Uterus (tissue), 4 donors: ENCODE measurements at places on chromosomes 5 and 9. TPM values are rescaled to one million over a fixed set of nuclear protein-coding genes. Genes with fewer than 3 reads are reported as not detected.

- no peaks in the 10 kb centered on the region for H3K36me3 ChIP-seq
- no peak overlapping the region for H3K27ac ChIP-seq
- no peaks in the 10 kb centered on the region for H3K4me1 ChIP-seq
- DNase-seq, result no peak
- no peaks in the 10 kb centered on the region for H3K27me3 ChIP-seq
- no peak overlapping the region for H3K4me3 ChIP-seq
Measured at GRCh38 chr9:101037430-101037829, 8.9 kb downstream of the PLPPR1 start.

GRCh38 chr5:150525781-150526180 is 17.9 kb downstream of the NDST1 start:
- DNase-seq, result no peak
- H3K4me1 ChIP-seq, result no peaks in the 10 kb centered on the region
- no peak overlapping the region for H3K27ac ChIP-seq
- H3K4me3 ChIP-seq, result no peak overlapping the region

- H3K4me3 ChIP-seq, result no peak overlapping the region
- H3K27ac ChIP-seq, result no peak overlapping the region
- H3K36me3 ChIP-seq, result no peaks in the 10 kb centered on the region
- H3K27me3 ChIP-seq, result no peaks in the 10 kb centered on the region
- no peak for DNase-seq
Measured at GRCh38 chr9:112898872-112899311, 8.2 kb upstream of the SLC46A2 start.

DNA sequence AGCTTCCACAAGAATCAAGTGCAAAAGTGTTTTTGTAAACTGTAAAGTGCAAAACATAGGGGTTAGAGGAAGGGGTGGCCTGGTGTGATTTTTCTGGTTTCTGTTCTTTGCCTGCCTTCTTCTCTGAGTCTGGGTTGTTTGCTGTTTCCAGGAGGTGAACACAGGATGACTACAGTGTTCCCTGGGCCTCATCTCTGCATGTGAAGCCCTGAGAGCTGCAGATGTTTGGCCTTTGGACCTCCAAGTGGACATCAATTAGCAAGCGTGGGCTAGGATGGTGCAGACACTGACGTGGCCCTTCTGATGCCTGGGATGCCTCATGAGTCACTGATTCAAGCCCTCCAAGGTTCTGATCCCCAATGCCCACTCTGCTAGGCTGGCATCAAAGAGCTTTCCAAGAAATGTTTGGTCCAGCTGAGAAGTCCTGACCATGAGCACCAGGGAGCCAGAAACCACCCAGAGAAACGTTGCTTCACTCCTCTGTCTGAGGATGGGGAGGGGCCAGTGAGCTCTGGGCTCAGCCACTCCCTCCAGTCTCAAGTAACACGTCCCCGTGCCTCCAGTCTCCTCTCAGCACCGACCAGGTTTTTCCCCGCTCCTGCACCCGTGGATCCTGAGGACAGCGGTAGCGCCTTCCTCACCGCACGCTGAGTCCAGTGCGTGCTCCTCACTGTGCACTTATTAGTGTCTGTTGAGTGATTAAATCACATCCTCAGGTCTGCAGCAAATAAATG is 7.6 kb downstream of the IL9 start:
- no peak overlapping the region for H3K4me3 ChIP-seq
- H3K36me3 ChIP-seq, result no peaks in the 10 kb centered on the region
- no peaks in the 10 kb centered on the region for H3K27me3 ChIP-seq
- H3K27ac ChIP-seq, result no peak overlapping the region
- no peak for DNase-seq

PCDHGA3 gene
- total RNA-seq, result 8.2 TPM

NTNG2 gene
- total RNA-seq, result 4.4 TPM

NPR3 gene
- 51.2 TPM for total RNA-seq

SHLD3 gene
- 4.5 TPM for total RNA-seq

DNA sequence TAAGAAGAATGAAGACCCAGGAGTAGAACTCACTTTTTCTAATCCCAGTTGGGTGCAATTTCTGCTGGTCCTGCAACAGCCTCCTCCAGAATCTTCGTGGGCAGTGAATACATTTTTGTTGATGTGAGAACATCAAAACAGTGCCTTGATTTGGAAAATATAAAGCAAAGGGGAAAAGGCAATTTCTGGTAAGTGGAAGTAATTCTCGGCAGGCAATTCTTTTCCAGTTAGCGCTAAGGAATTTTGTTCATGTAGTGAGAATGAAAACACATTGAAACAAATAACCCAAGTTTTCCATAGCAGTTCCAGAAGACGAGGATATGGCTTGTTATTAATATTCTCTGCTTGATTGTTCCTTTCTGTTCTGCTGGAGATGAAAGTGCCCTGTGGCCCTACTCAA is 178.7 kb downstream of the SPATA31D1 start:
- DNase-seq, result no peak
- H3K27ac ChIP-seq, result no peak overlapping the region
- no peaks in the 10 kb centered on the region for H3K4me1 ChIP-seq
- H3K27me3 ChIP-seq, result no peaks in the 10 kb centered on the region
- no peak overlapping the region for H3K4me3 ChIP-seq

GRCh38 chr5:143231973-143232812 is 171.3 kb downstream of the NR3C1 start:
- no peaks in the 10 kb centered on the region for H3K36me3 ChIP-seq
- H3K4me3 ChIP-seq, result no peak overlapping the region
- H3K4me1 ChIP-seq, result no peaks in the 10 kb centered on the region
- H3K27ac ChIP-seq, result no peak overlapping the region
- H3K27me3 ChIP-seq, result no peaks in the 10 kb centered on the region
- no peak for DNase-seq

TSTD2 gene
- total RNA-seq, result 25.6 TPM

DNA sequence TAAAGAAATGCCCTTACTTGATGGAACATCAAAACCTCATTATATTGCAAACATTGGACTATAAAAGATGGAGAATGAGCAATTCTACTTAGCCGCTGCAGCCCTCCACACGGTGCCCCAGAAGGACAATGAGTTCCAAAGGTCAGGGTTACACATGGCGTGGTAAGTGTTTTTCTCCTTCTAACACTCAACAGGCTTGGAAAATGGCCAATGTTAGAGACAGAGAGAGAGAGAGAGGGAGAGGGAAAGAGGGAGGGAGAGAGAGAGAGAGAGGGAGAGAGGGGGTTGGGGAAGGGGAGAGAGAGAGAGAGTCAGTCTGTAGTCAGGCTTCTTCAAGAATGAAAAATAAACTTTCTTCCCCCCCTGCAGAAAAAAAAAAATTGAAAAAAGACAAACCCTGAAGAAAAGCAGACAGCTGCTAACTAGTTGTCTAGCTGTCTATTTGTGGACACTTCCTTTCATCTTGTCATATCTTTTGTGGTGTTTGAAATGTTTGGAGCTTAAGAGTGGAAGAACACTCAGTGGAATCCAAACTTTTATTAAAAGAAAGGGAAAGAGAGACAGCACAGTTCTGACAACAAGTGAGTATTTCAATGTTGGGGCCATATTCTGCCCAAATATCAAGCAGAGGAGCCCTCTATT is 324.8 kb downstream of the TMEM38B start:
- no peaks in the 10 kb centered on the region for H3K4me1 ChIP-seq
- no peaks in the 10 kb centered on the region for H3K27me3 ChIP-seq
- no peak overlapping the region for H3K4me3 ChIP-seq
- no peaks in the 10 kb centered on the region for H3K36me3 ChIP-seq

IFNA17 gene
- not detected for total RNA-seq

GRCh38 chr9:15377625-15378540 is 44.8 kb upstream of the SNAPC3 start:
- peak overlapping the region; percentile 84 for H3K27ac ChIP-seq
- no peak overlapping the region for H3K4me3 ChIP-seq
- no peaks in the 10 kb centered on the region for H3K27me3 ChIP-seq
- H3K4me1 ChIP-seq, result no peaks in the 10 kb centered on the region

DNA sequence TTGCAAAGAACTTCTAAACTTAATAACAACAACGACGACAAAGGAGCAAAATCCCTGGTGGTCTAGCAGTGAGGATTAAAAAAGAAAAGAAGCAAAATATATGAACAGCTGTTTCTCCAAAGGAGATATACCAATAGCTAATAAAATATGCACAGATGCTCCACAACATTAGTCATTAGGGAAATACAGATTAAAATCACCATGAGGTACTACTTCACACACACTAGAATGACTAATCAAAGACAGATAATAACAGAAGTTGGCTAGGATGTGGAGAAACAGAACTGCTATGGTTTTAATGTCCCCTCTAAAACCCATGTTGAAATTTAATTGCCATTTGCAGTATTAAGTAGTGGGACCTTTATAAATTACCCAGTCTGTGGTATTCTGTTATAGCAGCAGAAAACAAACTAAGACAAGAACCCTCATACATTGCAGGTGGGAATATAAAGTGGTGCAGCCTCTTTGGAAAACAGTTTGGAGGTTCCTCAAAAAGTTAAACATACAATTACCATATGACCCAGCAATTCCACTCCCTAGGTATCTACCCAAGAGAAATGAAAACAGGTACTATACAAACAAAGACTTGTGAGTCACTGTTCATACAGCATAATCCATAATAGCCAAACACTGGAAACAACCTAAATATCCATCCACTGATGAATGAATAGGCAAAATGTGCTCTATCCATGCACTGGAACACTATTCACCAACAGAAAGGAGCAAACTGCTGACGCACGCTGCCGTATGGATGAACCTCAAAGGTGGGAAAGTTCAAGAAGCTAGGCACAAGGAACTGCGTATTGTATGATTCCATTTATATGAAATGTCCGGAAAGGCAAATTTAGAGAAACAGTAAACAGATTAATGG is 11.4 kb upstream of the DUSP1 start:
- peaks cover 8% of the 10 kb centered on the region for H3K4me1 ChIP-seq
- DNase-seq, result no peak
- no peaks in the 10 kb centered on the region for H3K27me3 ChIP-seq
- H3K36me3 ChIP-seq, result no peaks in the 10 kb centered on the region
- H3K27ac ChIP-seq, result no peak overlapping the region

FGD3 gene
- total RNA-seq, result 2.8 TPM

PCDHA11 gene
- total RNA-seq, result 0.29 TPM

- H3K27ac ChIP-seq, result no peak overlapping the region
- H3K36me3 ChIP-seq, result no peaks in the 10 kb centered on the region
- no peaks in the 10 kb centered on the region for H3K27me3 ChIP-seq
- DNase-seq, result peak; percentile 12
- H3K4me3 ChIP-seq, result peak overlapping the region; percentile 46
Measured at GRCh38 chr5:1521671-1522600, 1.8 kb downstream of the LPCAT1 start.

DNA sequence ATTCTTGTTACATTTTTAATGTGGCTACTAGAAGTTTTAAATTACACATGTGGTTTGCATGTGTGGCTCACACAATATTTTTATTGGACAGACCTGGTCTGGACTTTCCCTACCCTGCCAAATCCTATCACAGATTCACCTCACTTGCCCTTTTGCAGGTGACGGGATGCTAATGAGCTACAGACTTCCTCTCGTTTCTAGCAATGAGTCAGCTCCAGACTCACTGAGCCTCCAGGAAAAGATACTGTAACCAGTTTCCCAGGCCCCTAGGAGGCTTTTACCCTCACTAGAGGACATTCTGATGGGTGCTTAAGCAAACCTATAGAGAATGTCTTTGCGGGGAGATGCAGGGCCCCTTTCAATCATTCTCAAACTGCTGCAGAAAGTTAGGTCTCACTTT is 135.4 kb downstream of the WDR41 start:
- H3K4me3 ChIP-seq, result no peak overlapping the region
- no peaks in the 10 kb centered on the region for H3K27me3 ChIP-seq
- H3K36me3 ChIP-seq, result no peaks in the 10 kb centered on the region
- no peaks in the 10 kb centered on the region for H3K4me1 ChIP-seq

- H3K4me3 ChIP-seq, result no peak within 1 kb of the TSS
- H3K4me1 ChIP-seq, result no peaks in the 10 kb centered on the region
- H3K27ac ChIP-seq, result no peak within 1 kb of the TSS
- peak; percentile 15 for DNase-seq
- no peaks in the 10 kb centered on the region for H3K36me3 ChIP-seq
Measured at GRCh38 chr5:140840978-140841962, at the start of gene PCDHA8. TSS of gene PCDHA8 (plus strand) at chr5:140841187. CDS start at chr5:140841322, 135 bp downstream.

DNA sequence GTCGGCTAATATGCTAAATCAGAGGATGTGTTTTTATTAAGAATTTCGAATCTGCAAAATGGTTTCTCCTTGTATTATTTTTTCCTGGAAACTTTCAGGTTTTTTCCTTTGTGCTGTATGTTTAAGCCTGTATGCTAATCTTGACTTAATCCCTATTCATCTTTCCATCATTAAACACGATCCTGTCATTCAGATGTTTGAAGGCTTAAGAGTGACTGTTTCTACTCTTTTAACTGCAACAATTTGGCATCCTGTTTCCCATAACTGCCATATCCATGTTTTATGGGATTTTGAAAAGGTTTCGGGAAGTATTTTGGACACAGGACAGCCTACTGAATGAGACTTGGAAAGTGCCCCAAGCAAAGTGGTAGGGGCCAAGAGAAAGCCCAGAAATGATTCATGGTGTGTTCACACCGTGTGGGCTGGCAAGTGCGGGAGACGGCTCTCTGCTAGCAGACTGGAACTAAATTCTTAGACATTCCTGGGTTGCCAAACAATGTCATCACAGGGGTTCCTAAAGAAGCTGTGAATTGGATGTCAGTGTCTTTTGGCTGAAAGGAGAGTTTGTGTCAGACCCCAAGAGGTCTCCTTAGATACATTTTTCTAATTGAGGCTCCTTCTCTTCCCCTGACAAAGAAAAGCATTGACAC is 125.4 kb upstream of the ADAMTS16 start:
- no peaks in the 10 kb centered on the region for H3K27me3 ChIP-seq
- H3K4me3 ChIP-seq, result no peak overlapping the region
- no peak for DNase-seq
- H3K27ac ChIP-seq, result no peak overlapping the region
- no peaks in the 10 kb centered on the region for H3K4me1 ChIP-seq
- H3K36me3 ChIP-seq, result no peaks in the 10 kb centered on the region
